ENCODE measurements at places on chromosomes 13 and 19.

DNA sequence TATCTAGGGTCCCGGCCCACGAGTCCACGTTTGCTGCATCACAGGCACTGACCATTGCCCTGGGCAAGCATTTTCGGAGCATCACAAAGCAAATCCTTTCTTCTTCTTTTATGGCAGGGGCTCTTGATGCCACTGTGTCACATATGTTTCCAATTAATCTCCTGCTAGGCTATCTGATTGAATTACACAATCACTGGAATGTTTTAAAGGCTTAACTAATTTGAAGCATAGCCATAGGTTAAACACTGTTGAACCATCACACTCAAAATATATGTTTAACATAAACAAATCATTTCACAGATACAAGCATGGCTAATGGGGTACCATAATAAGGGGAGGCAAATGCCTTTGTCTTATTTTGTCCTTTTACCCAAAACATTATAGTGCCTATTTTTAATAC is 338.3 kb downstream of the POU4F1 start:
- no peak for DNase-seq

GRCh38 chr19:40549007-40549708 is 27.5 kb upstream of the SHKBP1 start:
- DNase-seq = peak; percentile 61

DNA sequence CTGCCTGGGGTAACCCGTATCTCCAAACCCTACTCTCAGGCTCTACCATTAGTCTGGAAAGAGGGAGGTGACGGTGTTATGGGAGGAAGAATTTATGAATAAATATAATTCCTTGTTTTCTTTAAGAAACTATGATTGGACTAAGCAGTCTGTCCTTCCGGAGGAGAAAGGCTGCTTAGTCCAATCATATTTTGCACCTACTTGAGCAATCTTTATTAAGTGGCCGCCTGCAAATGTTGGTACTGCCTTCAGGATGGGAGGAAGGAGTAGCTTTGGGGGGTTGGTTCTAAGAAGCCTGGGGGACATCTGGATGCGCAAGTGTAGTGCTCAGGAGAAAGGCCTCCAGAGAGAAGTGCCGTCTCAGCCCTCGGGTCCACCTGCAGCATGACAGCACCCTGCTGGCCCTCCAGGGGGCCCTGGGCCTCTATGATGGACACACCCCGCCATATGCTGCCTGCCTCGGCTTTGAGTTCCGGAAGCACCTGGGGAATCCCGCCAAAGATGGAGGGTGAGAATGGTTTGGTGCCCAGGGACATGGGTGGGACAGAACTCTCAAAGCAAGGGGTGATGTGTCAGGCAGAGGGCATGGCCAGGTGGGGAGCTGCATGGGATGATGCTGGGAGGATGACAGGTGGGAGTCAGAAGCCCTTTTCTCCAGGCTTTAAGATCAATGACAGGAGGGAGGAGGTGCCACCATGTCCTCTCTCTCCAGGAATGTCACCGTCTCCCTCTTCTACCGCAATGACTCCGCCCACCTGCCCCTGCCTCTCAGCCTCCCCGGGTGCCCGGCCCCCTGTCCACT is 4.1 kb downstream of the ACP4 start:
- DNase-seq = no peak

- no peak for DNase-seq
Observed at GRCh38 chr13:26628706-26629105, 71.2 kb downstream of the WASF3 start.

- DNase-seq = no peak
Observed at GRCh38 chr13:95298169-95298965, 2.9 kb downstream of the ABCC4 start.

GRCh38 chr19:52237771-52238400 is 31.5 kb upstream of the ZNF766 start:
- peak; percentile 36 for DNase-seq

DNA sequence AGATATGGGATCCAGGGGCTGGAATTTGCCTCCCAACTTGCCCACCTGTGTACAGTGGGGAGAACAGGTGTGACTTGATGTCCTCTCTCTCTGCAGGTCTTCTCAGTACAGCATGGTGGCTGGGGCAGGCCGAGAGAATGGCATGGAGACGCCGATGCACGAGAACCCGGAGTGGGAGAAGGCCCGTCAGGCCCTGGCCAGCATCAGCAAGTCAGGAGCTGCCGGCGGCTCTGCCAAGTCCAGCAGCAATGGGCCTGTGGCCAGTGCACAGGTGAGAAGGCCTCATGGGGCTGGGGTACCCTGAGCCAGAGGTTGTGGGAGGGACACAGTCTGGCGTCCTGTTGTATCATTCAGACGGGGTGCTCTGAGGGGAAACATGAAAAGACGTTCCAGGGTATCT is 3.0 kb downstream of the LENG8 start:
- DNase-seq = no peak

GRCh38 chr13:107322228-107322627 is 754.3 kb upstream of the ARGLU1 start:
- DNase-seq = no peak

DNA sequence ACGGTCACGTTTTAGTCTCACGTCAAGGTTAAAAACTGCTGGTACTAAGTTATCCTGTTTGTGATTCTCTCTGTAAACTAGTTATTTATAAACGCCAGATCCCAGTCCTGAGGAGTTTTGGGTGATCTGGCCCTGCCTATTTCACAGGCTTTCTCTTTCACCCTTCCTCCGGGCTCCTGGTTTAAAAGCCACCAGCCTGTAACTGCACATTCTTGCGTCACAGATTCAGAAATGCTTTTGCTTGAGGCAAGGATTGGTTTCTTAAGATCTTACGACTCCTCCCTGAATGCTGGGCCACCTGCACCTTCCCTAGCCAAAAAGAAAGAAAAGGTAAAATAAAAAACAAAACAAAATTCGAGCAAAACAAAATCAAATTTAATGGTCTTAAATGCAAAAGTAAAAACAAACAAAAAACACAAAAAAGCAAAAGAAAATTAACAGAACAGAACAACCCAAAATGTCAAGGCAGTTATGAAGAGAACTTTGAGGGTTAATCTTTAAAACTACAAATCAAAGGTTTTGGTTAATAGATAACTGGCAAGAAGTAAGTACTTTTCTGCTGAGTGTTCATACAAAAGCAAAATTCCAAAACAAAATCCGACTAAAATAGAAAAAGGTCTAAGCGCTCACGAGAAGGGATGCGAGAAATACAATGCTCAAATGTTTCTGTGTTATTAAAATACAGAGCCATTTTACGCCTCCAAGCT is 18.6 kb upstream of the TIMM44 start:
- DNase-seq = no peak

DNA sequence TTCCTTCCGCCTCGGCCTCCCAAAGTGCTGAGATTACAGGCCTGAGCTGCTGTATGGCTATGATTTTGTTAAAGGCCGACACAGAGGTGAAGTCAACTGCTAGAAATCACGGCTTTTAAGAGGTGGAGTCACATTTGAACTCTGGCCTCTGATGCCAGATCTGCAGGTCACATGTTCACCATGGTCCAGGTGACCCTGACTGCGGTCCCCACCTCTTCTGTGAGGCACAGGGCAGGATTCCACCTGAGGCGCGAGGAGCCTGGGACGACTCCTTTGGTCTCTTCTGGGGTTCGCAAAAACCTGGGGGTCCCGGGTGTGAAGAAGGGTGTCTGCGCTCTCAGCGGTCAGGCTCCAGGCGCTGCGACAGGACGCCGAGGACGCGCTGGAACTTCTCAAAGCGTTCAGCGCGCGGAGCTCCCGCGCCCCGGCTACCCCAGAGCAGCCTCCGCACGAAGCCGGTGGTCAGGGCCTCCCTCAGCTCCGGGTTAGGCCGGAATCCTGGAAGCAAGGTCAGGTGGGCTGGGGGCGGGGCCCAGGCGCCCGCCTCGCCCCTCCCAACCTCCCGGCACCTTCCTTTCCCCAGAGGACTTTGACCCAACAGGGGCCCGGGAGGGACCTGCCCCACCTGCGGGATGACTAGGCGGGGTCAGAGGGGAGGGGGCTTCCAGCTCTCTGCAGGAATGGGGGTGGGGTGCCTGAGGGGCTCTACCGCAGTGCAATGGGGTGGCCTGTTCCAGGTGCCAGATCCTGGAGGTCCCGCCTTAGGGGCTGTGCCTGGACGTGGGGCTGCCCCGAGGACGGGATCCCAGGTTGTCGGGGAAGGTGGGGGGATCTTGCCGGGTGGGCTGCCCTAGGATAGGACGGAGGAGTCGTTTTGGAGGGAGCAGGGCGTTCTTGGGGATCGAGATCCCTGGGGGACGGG is 13.0 kb downstream of the TRIP10 start:
- no peak for DNase-seq

DNA sequence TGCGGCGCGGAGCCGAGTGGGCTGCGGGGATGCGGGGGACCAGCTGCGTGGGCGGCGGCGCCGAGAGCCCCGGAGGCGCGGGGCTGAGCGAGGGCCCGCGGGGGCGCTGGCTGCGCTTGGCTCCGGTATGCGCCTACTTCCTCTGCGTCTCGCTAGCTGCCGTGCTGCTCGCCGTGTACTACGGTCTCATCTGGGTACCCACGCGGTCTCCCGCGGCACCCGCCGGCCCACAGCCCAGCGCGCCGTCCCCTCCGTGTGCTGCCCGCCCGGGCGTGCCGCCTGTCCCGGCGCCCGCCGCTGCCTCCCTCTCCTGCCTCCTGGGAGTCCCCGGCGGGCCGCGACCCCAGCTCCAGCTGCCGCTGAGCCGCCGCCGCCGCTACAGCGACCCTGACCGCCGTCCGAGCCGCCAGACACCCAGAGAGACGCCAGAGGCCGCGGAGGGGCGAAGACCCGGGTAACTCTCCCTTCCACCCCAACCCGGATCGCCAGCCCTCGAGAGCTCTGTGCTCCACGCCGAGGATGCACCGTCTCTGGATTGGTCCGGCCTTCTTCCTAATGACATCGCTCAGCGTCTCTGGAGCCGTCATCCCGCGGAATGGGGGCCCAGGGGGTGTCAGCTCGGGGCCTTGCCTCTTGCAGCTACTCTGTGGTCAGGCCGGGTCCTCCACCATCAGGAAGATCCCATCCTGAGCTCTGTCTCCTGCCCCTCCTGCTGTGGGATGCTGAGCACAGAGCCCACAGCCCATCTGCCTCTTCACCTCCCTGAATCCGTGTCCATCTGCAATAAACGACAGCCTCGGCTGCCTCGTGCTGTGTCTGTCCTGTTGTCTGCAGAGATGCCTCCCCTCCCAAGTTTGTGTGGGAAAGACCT is 441 bp downstream of the INAFM1 start:
- no peak for DNase-seq

DNA sequence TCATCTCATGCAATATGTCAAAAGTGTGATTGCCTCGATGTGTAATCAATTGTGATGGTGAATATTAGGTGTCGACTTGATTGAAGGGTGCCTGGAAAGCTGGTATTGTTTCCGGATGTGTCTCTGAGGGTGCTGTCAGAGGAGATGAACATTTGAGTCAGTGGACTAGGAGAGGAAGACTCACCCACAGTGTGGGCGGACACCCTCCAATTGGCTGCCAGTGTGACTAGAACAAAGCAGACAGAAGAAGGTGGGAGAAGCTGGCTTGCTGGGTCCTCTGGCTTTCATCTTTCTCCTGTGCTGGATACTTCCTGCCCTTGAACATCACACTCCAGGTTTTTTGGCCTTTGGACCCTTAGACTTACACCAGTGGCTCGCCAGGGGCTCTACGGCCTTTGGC is 15.5 kb upstream of the CABP5 start:
- DNase-seq = no peak

GRCh38 chr13:26895808-26896466 is 135.4 kb upstream of the GPR12 start:
- DNase-seq = no peak

GRCh38 chr19:32201636-32202051 is 143.8 kb upstream of the ZNF507 start:
- DNase-seq = no peak

- DNase-seq = no peak
Observed at GRCh38 chr13:37448153-37448552, 150.4 kb downstream of the POSTN start.

DNA sequence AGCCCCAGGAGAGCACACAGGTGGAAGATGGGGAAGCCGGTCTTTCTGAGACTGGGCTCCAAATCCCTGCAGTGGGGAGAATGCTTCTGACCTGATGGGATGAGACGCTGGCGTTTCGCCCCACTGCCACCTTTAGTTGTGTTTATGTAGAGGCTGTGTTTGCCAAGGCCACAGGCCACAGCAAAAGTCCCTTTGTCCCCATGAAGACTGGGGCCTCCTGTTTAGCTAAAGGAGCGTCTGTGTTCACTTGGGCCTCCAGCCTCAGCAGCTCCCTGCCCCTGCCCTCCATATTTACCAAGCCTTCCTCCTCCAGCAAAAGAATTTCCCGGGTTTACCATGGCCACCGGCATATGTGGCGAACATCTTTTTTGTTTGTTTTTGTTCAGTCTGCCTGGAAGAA is 10.4 kb upstream of the KLK14 start:
- no peak for DNase-seq

DNA sequence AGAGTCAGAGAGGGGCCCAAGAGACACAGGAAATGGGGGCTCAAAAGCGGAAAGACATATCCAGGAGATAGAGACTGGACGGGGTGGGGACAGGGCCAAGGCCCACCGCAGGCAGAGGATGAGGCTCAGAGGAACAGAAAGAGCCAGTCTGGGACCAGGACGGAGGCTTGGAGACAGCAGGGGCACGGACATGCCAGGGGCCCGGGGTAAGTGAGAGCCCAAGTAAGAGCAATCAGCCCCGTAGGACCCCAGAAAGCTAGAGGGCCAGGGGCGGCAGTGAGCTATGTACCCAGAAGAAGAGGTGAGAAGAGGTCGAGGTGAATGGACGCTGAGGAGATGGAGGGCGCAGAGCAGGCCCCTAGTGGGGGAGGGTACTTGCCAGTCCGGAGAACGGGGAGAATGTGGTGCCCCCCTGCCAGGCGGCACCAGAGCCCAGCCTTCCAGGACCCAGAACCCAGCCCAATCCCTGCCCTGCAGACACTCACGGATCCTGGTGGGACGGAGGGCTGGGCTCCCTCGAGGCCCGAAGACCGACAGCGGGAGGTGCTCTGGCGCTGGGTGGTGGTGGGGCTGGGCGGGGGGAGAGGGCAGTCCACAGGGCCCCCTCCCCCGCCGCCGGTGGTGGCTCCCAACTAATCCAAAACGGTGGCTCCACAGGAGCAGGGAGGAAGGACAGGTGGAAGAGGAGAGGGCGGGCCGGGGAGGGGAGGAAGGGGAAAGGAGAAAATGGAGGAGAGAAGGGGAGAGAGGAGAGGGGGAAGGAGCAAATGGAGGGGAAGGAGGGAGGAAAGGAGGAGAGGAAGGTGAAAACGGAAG is 1.0 kb downstream of the GRIK5 start:
- DNase-seq = no peak

- DNase-seq = no peak
Observed at GRCh38 chr13:112996671-112997091, 27.7 kb downstream of the MCF2L start.
